ENCODE measurements at places on chromosomes 3 and 15.

DNA sequence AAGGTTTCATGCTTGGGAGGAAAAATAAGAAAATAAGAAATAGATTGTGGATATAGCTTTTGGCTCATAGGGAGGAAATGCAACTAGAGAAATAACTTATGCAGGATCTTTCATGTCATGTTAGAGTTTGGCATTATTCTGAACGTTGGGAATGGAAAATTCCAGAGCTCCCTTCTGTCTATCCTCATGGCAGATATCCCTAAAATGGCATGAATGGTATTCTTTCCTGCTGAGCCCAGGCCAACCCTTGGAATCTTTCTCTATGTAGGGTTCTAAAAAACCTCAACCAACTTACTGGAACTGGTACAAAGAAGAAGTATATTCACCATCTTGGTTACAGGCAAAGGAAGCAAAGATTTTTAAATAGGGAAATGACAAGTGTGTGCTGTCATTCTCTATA lies 212.5 kb downstream of the CHST2 start:
- DNase-seq = no peak

DNA sequence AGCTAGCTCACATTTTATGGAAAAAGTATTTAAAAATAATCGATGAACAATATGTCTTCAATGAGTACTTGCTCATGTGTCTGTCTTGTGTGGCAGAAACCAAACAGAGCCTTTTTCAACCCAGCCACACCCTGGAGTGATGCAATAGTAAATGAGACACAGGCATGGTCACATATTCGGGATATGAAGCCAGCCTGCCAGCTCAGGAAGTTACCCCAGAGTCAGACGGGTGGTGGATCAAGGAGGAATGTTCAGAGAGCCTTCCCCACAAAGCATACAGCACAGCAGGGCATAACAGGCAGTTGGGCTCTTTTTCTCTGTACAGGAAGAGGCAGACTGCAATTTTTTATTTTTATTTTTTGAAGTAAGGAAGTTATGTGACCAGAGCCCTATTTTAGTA lies 27.3 kb downstream of the LARP6 start:
- DNase-seq = no peak

DNA sequence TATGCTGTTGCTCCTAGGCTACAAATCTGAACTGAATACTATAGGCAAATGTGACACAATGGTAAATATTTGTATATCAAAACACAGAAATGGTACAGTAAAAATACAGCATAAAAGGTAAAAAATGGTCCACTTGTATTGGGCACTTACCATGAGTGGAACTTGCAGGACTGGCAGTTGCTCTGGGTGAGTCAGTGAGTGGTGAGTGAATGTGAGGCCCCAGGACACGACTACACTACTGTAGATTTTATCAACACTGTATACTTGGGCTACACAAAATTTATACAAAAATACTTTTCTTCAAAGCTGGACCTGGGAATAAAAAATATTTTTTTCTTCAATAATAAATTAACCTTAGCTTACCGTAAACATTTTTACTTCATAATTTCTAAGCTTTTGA lies 41.6 kb upstream of the DUT start:
- DNase-seq = no peak

DNA sequence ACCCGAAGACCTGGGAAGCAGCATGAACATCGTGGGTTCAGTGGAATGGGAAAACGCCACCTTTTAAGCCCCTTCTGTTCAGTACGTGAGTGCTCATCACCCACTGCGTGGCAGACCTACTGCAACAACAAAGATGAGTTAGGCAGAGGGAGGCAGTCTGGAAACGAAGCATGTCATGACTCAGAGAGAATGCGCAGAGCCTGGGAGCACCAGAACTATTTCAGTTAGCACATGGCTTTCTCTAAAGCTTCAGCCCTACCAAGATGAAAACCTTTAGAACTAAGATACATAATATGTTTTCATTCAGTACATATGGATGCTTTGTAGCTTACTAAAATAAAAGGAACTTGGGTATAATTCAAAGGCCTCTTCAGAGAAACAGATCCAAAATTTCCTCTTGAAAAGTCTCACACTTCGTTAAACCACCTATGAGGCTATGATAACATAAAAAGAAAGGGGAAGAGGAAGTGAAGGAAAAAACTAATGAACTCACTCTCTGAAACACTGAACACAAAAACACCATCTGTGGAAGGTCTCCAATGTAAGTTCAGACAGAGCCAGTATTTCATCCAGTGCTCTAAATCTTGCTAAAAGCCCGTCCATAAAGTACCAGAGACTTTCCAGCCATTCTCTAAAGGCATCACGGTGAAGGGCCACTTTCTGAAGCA lies 140.1 kb downstream of the OCA2 start:
- no peak for DNase-seq

- no peak for DNase-seq
Measured at GRCh38 chr15:90266061-90266431, 574 bp downstream of the NGRN start.

DNA sequence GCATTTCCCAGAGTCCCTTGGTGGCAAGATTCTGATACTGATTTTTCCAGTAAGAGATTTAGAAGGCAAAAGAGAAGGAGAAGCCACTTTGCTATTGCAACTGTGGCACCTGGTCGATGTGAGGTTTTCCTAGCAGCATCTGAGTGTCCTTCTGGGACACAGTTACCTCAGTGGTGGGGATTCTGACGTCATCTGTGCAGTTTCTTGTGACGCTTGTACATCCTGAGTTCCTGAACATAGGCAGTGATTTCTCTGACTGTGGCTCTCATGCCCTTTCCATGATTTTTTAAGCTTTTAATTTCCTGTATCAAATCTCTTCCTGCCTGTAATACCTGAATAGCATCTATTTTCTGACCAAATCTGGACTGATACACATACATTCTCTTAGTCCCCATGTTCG lies 8.9 kb downstream of the USP13 start:
- DNase-seq = no peak

DNA sequence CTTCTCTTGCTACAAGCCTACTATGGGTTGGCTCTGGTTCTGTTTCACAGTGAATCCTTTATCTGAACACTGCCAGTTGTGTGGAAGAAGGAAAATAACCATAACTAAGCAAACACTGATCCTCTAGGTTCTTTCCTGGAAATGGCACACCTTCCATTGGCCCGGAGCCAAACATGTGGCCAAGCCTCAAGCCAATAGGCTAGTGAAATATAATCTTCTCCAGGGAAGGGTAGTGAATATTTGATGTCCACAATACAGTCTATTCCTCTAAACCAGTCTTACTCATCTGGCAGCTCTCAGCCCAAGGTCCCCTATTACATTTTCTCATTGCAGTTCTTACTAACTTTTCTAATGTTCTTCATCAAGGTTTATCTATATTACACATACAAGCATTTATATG lies 921.3 kb downstream of the TUSC7 start:
- DNase-seq = no peak

- no peak for DNase-seq
Measured at GRCh38 chr3:50255251-50255615, 13.7 kb upstream of the SEMA3B start.

DNA sequence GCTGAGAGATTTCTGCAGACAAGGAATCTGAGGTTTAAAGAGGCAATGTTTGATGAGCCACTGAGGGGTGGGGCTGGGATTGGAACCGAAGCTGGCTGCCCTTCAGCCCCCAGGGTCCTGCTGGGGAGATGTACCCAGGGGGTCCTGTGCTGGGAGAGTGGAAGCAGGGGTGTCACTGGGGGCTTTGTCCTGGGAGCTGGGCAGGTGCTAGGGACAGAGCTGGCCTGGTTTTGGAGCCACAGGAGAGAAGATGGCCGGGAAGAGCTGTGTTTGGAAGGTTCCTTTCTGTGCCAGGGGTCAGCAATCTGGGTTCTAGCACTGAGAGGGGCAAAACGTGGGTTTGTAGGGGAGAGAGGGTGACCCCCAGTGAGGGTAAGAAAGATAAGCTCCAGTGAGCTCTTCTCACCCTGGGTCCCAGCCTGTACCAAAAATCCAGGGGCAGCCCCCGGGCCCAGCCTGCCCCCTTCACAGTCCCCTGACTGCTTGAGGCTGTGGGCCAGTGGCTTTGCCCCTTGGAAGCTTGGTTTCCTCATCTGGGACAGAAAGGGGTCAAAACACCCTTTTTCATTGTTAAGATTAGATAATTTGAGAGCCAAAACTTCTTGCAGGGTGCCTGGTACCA lies 69.6 kb downstream of the SMAD3 start:
- no peak for DNase-seq

- no peak for DNase-seq
Measured at GRCh38 chr3:15050405-15051092, 14.6 kb downstream of the MRPS25 start.

DNA sequence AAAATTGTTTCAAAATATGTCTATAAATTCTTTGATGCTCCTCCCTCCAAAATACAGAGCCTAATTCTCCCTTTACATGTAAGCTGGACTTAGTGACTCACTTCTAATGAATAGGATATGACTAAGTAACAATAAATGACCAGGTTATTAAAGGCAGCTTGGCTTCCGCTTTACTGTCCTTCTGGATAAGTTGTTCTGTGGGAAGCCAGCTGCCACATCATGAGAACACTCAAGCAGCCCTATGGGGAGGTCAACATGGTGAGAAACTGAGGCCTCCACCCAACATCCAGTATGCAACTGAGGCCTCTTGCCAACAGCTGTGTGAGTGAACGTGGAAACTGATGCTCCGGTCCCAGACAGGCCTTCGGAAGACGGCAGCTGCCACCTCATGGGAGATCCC lies 247.3 kb upstream of the CHRM5 start:
- DNase-seq = no peak

GRCh38 chr15:29942143-29942542 lies 119.9 kb upstream of the TJP1 start:
- no peak for DNase-seq

GRCh38 chr3:116492379-116492778 lies 47.1 kb upstream of the LSAMP start:
- DNase-seq = no peak

DNA sequence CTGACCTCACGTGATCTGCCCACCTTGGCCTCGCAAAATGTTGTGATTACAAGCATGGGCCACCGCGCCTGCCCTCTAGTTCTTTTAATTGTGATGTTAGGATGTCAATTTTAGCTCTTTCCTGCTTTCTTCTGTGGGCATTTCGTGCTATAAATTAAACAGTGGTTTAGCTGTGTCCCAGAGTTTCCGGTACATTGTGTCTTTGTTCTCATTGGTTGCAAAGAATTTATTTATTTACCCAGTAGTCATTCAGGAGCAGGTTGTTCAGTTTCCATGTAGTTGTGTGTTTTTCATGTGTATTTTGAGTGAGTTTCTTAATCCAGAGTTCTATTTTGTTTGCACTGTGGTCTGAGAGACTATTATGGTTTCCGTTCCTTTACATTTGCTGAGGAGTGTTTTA lies 30.1 kb downstream of the MYRIP start:
- DNase-seq = no peak

DNA sequence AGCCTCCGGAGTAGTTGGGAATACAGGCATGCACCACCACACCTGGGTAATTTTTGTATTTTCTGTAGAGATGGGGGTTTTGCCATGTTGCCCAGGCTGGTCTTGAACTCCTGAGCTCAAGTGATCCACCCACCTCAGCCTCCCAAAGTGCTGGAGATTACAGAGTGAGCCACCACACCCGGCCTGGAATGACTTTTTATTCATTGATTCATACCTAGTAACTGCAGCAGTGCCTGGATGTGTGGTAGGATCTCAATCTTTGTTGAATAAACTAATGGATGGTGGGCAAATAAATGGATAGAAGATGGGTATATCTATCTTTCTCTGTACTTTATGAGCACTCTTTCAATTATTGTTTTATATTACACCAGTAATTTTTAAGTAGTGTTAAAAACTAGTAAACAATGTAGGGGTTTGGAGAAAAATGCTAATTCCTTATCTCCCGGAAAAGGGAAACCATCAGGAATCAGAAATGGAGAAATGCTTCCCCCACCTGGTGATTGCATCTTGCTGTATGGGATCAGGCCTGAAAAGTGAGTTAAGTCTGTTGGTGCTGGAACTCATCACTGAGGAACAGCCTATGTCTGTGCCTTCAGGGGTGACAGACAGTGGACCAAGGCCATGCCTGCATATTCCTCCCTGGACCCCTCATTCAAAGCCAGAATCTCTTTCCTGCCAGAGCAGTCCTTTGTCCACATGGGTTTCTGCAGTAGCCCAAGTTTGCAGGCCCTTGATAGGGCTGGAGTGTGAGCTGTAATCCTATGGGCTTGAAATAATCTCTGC lies 161.0 kb upstream of the CTDSPL start:
- DNase-seq = no peak

- DNase-seq = no peak
Measured at GRCh38 chr3:194237110-194237509, 101.2 kb downstream of the HES1 start.

- no peak for DNase-seq
Measured at GRCh38 chr3:74447221-74447620, 167.2 kb downstream of the CNTN3 start.

- no peak for DNase-seq
Measured at GRCh38 chr3:183810643-183811594, 14.5 kb downstream of the MAP6D1 start.

DNA sequence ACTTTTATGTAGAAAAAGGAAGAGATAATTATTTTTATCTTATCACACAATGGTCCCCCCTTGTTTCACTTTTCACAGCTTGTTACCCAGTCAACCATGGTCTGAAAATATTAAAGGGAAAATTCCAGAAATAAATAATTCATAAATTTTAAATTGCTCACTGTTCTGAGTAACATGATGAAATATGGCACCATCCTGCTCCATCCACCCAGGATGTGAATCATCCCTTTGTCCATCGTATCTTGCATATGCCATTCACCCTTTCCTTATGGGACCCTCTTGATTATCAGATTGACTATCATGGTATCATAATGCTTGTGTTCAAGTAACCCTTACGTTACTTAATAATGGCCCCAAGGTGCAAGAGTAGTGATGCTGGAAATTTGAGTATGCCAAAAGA lies 43.7 kb downstream of the ANKRD28 start:
- DNase-seq = no peak

DNA sequence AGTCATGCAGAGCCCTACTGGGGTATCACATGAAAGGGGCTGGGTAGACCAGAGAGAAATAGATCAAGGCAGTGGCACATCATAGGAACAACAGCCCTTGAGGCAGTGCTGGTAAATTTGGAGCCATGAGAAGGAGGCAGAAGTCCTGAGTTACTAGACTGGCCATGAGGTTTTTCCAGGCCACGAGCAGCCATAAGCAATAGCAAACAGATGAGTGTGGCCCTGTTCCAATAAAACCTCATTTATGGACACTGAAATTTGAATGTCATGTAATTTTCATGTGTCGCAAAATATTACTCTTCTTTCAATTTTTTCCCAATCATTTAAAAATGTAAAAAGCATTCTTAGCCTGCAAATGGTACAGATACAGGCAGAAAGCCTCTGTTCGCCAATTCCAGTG lies 28.1 kb upstream of the LRRN1 start:
- DNase-seq = no peak

DNA sequence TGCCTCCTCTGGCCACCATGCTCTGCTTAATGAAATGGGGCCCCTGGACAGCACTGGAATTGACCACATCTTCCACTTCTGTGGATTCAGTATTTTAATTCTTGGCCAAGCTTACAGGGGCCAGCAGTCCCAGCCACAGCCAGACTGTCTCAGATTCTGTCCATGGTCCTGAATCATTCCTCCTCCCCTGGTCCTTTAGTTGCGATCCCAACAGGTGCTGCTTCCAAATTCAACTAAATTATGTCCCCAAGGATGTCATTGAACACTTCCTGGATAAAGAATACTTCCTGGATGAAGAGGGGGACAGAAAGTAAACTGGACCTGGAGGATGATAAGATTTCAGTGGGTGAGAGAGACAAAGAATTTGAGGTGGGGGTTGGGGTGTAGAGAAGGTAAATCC lies 111.1 kb upstream of the FOXB1 start:
- DNase-seq = no peak

- no peak for DNase-seq
Measured at GRCh38 chr3:16886303-16886683, 1.5 kb downstream of the PLCL2 start.

GRCh38 chr3:64890006-64890405 lies 202.2 kb upstream of the ADAMTS9 start:
- DNase-seq = no peak

Data from NCI-H1436 treated with DMSO at 0.1 percent for 48 hours (cell line).